Thymus (tissue), 14 donors: ENCODE measurements at places on chromosomes 3 and 15.

DNA sequence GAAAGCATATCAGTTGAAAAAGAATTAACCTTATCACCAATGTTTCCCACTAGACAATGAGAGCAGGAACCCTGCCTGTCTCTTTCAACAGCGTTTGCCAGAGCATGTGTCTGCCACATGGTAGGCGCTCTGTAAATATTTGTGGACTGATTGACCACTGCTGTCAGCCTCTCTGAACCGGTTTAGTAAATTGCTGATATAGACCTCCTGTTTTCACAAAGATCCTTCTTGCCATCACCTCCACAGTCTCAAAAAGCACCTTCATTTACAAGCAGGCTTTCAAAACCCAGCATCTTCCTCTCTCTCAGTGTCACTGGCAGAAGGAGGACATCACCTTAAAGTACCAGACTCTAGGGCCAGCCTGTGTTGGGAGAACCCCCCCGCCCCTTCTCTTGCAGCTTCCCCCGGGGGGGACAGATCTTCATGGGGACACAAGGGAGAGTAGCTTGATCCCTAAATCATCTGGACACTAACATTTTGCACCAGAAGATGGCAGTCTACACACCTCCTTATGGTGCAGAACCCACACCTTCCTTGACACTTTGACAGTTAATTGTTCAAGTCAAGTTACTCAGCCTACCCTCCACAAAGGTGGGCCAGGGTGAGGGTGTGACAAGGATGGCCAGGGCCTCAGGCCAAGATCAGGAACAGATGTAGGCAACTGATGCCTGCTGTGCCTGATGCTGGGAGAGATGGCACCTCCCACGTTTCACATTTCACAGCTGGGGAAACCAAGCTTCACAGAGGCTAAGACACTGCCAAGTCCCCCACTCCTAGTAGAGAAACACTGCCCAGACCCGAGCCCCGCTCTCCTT is 37.8 kb upstream of the USP3 start:
- DNase-seq: peak; percentile 80
- no peaks in the 10 kb centered on the region for H3K36me3 ChIP-seq
- H3K27me3 ChIP-seq: no peaks in the 10 kb centered on the region

GRCh38 chr3:128969993-128970739 is 23.7 kb downstream of the CFAP92 start:
- no peak overlapping the region for H3K27ac ChIP-seq
- DNase-seq: peak; percentile 66
- no peak overlapping the region for H3K4me3 ChIP-seq
- H3K4me1 ChIP-seq: no peaks in the 10 kb centered on the region
- H3K36me3 ChIP-seq: peaks cover 4% of the 10 kb centered on the region
- H3K27me3 ChIP-seq: no peaks in the 10 kb centered on the region

GRCh38 chr3:157916672-157917071 is 189.5 kb downstream of the SHOX2 start:
- H3K27ac ChIP-seq: no peak overlapping the region
- no peaks in the 10 kb centered on the region for H3K27me3 ChIP-seq
- H3K4me3 ChIP-seq: no peak overlapping the region
- no peaks in the 10 kb centered on the region for H3K4me1 ChIP-seq

- H3K36me3 ChIP-seq: peaks cover 2% of the 10 kb centered on the region
- DNase-seq: no peak
- no peaks in the 10 kb centered on the region for H3K27me3 ChIP-seq
- H3K27ac ChIP-seq: no peak overlapping the region
Observed at GRCh38 chr3:122770521-122771202, 23.0 kb downstream of the HSPBAP1 start.

DNA sequence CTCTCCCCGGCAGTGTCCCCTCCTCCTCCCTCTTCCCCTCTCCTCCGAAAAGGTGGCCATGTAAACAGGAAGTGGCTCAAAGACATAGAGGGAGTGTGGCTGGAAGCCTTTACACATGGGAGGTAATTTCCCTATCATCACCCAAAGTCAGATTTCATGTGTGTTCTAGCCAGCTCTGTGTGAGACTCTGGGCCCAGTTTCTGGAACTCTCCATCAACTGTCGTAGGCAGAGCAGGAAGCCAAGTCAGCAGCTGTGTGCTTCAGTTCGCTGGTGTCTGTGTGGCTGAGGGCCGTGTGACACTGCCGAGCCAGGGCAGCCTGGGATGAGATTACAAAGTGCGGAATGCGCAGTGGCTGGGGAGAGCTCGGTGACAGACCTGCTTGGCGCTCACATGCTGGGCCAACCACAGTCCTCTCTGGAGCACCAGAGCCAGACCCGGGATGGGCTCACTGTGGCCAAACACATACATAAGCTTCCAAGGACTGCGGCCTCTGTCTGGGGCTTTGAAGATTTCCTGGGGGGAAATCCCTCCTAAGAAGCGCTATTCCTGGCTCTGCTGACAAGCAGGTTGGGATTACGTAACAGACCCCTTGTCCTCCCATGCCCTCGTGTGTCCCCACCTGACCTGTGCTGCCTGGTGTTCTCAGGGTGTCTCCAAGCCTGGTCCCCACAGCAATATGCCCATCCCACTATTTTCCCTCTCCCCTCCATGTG is 50.7 kb downstream of the UMPS start:
- DNase-seq: peak; percentile 10
- H3K4me1 ChIP-seq: peaks cover 5% of the 10 kb centered on the region
- no peak overlapping the region for H3K4me3 ChIP-seq

GRCh38 chr15:84725001-84725491 is 9.1 kb upstream of the SEC11A start:
- H3K4me3 ChIP-seq: no peak overlapping the region
- peaks cover 24% of the 10 kb centered on the region for H3K4me1 ChIP-seq

GRCh38 chr15:83998486-83998885 is 237.1 kb upstream of the GOLGA6L4 start:
- no peaks in the 10 kb centered on the region for H3K36me3 ChIP-seq
- H3K4me3 ChIP-seq: no peak overlapping the region
- no peak for DNase-seq
- H3K4me1 ChIP-seq: no peaks in the 10 kb centered on the region
- no peak overlapping the region for H3K27ac ChIP-seq

GRCh38 chr15:63071288-63071909 is 28.9 kb downstream of the TPM1 start:
- no peaks in the 10 kb centered on the region for H3K36me3 ChIP-seq
- no peak overlapping the region for H3K27ac ChIP-seq
- no peak for DNase-seq
- no peaks in the 10 kb centered on the region for H3K27me3 ChIP-seq
- no peak overlapping the region for H3K4me3 ChIP-seq

DNA sequence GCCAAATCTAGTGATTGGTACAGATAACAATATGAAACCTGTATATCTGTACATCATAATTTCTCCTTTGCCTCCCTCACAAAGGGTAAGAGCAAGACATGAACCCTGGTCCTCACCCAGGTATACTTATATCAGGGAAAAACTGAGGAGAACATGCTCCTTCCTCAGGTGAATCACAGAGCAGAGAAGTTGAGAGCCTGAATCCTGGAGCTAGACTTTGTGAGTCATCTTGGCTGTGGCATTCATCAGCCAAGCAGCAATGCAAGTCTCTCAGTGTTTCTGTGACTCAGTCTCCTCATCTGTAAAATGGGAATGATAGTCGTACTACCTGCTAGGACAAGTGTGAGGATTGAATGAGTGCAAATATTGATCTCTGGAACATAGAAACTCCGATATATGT is 165.7 kb upstream of the ADAMTS9 start:
- no peaks in the 10 kb centered on the region for H3K4me1 ChIP-seq
- H3K36me3 ChIP-seq: no peaks in the 10 kb centered on the region
- no peak overlapping the region for H3K4me3 ChIP-seq
- DNase-seq: no peak

GRCh38 chr3:53544357-53544756 is 49.9 kb downstream of the CACNA1D start:
- H3K4me1 ChIP-seq: no peaks in the 10 kb centered on the region
- H3K4me3 ChIP-seq: no peak overlapping the region
- H3K27me3 ChIP-seq: no peaks in the 10 kb centered on the region

- H3K27ac ChIP-seq: no peak overlapping the region
- H3K36me3 ChIP-seq: no peaks in the 10 kb centered on the region
- no peaks in the 10 kb centered on the region for H3K4me1 ChIP-seq
- peaks cover 8% of the 10 kb centered on the region for H3K27me3 ChIP-seq
- no peak for DNase-seq
Observed at GRCh38 chr3:53065841-53066480, 20.1 kb upstream of the SFMBT1 start.

DNA sequence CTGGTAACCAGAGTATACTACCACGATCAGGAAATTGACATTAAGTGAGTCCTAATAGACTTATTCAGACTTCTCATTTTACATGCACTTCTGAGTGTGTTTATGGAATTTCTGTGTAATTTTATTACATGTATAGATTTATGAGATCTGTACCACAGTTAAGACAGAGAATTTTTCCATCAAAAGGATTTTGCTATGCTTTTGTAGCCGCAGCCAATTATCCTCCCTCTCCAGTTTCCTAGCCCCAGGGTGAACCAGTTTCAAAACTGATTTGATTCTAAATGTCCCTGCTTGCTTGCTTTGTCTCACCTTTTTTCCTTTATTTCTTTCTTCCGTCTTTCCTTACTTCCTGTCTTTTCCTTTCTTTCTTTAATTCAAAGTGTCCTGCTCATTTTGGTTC is 661.2 kb upstream of the BCHE start:
- no peak for DNase-seq
- H3K4me3 ChIP-seq: no peak overlapping the region
- no peak overlapping the region for H3K27ac ChIP-seq
- H3K36me3 ChIP-seq: no peaks in the 10 kb centered on the region

- no peaks in the 10 kb centered on the region for H3K27me3 ChIP-seq
- H3K27ac ChIP-seq: no peak overlapping the region
- no peaks in the 10 kb centered on the region for H3K4me1 ChIP-seq
- DNase-seq: no peak
Observed at GRCh38 chr15:65599677-65600076, 11.3 kb downstream of the INTS14 start.

DNA sequence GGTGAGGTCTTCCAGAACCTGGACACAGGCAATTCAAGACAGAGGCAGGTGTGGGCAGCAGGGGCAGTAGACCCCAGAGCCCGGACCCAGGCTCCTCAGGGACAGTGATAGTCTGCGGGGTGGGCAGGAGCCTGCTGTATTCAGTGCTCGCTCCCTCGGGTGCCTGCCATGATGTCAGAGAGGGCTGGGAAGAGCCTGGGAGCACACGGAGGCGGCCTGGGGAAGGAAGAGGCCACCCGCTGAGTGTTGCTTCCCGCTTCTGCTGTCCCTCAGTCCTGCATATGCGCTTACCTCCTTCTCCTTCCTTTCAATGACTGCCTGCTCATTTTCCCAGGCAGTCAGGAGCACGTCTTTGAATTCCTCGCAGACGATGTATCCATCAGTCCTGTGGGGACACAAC is 22.8 kb downstream of the TMEM43 start:
- H3K4me1 ChIP-seq: peaks cover 20% of the 10 kb centered on the region
- H3K27ac ChIP-seq: no peak overlapping the region
- peaks cover 51% of the 10 kb centered on the region for H3K36me3 ChIP-seq
- DNase-seq: no peak
- H3K27me3 ChIP-seq: no peaks in the 10 kb centered on the region
- H3K4me3 ChIP-seq: no peak overlapping the region

DNA sequence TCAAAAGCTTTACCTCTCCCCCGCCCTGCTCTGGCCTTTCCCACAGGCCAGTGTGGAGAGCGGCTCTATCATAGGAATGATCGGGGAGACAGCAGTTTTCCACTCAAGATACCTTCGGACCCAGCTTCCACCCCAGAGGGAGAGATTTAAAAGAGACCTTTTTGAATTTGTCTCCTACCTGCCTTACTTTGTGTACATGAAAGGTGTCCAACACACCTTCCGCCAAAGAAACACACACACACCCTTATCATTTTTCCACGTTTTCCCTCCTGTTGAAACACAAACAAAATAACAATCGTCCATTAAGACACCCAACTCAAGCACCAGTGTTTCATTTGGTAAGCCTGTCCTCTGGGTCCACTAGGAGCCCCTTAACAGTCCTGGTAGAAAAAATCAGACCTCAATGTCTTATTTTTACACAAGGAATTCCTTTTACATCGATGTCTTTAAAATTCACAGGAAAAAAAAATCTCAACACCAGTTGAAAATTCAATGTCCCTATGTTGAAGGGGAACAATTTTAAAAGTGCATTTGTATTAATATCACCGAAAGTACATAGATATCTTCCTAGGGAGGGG is 4.0 kb downstream of the HES1 start:
- H3K27ac ChIP-seq: no peak overlapping the region
- peaks cover 64% of the 10 kb centered on the region for H3K4me1 ChIP-seq
- peak; percentile 28 for DNase-seq
- H3K36me3 ChIP-seq: no peaks in the 10 kb centered on the region

GRCh38 chr15:57054204-57054750 is 135.8 kb downstream of the TCF12 start:
- H3K27ac ChIP-seq: no peak overlapping the region
- H3K27me3 ChIP-seq: no peaks in the 10 kb centered on the region
- peaks cover 4% of the 10 kb centered on the region for H3K4me1 ChIP-seq
- no peaks in the 10 kb centered on the region for H3K36me3 ChIP-seq
- DNase-seq: no peak
- no peak overlapping the region for H3K4me3 ChIP-seq

GRCh38 chr3:160106905-160107861 is 118.0 kb upstream of the C3orf80 start:
- no peak for DNase-seq
- no peak overlapping the region for H3K4me3 ChIP-seq
- H3K36me3 ChIP-seq: no peaks in the 10 kb centered on the region

GRCh38 chr15:26892182-26892518 is 25.3 kb downstream of the GABRA5 start:
- no peak for DNase-seq
- no peak overlapping the region for H3K4me3 ChIP-seq
- no peak overlapping the region for H3K27ac ChIP-seq
- no peaks in the 10 kb centered on the region for H3K36me3 ChIP-seq
- H3K27me3 ChIP-seq: no peaks in the 10 kb centered on the region

DNA sequence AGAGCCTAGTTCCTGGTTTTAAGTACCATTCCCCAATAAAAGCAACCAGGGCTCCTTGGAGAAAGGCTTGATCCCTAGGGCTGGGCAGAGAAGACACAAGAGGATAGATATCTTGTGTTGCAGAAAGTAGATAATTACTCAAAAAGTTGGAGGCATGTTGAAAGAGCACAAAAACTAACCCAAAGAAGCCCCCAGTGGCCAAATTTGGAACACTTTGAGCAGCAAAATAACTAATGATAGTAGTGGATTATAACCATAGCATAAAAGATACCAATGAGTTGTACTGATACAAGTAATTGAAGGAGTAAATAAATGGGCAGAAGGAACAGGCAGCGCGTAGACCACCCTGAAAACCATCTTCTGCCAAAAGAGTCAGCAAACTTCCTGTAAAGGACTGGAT is 12.0 kb downstream of the EXOSC7 start:
- H3K4me1 ChIP-seq: peaks cover 41% of the 10 kb centered on the region
- DNase-seq: no peak
- H3K27me3 ChIP-seq: no peaks in the 10 kb centered on the region
- H3K4me3 ChIP-seq: no peak overlapping the region
- no peak overlapping the region for H3K27ac ChIP-seq
